ENCODE measurements at places on chromosomes 11 and 22.
A peak's percentile ranks its signal among the peaks of the same experiment; 100 is the strongest.

DNA sequence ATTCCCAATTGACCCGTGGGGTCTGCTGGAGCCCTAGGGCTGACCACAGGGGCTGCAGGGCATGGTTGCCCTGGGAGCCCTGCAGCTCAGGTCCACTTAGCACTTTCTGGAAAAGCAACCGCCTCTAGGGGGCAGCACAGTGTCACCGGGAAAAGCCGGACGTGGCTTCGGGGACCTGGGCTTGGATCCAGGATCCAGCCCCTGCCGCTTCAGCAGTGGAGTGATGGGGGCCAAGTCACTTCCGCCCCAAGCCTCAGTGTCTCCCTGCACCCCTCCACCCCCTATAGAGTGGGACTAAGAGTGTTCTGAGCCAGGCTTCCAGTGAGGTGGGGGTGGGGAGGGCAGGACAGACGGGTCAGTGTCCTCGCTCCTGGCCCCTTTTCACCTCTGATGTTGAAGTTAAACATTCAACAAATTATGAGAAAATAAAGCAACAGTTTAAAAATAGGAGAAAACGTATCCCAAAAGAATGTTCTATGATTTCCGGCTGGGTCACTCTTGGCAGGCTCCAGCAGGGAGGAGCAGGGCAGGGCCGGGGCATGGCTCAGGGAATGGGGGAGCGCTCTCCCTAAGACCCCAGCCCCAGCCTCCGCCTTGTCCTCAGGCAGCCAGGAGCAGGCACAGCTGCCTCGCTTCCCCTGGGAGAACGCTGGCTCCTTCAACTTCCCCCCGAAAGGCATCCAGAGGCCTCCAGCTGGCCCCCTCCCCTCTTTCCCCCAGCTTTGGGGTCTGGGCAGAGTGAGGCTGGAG lies 96.5 kb upstream of the FGF3 start:
- no peaks in the 10 kb centered on the region for H3K4me1 ChIP-seq
- H3K36me3 ChIP-seq, result no peaks in the 10 kb centered on the region
- H3K27ac ChIP-seq, result no peak overlapping the region
- H3K4me3 ChIP-seq, result no peak overlapping the region
- DNase-seq, result peak; percentile 61

DNA sequence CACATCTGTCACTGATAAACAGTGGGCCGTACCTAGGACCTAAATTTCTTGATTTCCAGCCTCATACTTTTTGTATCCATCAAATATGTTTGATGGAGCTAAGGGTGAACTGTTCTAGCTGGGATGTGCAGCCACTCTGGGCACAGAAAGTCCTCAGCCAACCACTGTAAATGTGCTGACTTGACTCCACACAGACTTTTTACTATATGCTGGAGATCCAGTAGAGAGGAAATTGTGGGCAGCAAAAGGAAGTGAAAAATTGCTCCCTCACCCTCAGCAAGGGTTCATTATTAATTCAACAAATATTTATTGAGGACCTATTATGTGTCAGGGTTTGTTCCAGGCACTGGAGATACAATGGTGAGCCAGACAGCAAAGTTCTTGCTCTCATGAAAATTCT lies 54.2 kb upstream of the AMPD3 start:
- no peaks in the 10 kb centered on the region for H3K4me1 ChIP-seq
- H3K27ac ChIP-seq, result no peak overlapping the region
- H3K27me3 ChIP-seq, result no peaks in the 10 kb centered on the region

- no peaks in the 10 kb centered on the region for H3K36me3 ChIP-seq
- H3K27me3 ChIP-seq, result peaks cover 45% of the 10 kb centered on the region
- no peak overlapping the region for H3K4me3 ChIP-seq
Measured at GRCh38 chr22:27671413-27671935, 130.1 kb downstream of the MN1 start.

- H3K36me3 ChIP-seq, result no peaks in the 10 kb centered on the region
- H3K27me3 ChIP-seq, result no peaks in the 10 kb centered on the region
- H3K27ac ChIP-seq, result no peak overlapping the region
- no peak overlapping the region for H3K4me3 ChIP-seq
- H3K4me1 ChIP-seq, result no peaks in the 10 kb centered on the region
Measured at GRCh38 chr11:82174610-82175009, 559.1 kb downstream of the FAM181B start.

GRCh38 chr11:112599856-112600533 lies 339.3 kb upstream of the PLET1 start:
- DNase-seq, result no peak

DNA sequence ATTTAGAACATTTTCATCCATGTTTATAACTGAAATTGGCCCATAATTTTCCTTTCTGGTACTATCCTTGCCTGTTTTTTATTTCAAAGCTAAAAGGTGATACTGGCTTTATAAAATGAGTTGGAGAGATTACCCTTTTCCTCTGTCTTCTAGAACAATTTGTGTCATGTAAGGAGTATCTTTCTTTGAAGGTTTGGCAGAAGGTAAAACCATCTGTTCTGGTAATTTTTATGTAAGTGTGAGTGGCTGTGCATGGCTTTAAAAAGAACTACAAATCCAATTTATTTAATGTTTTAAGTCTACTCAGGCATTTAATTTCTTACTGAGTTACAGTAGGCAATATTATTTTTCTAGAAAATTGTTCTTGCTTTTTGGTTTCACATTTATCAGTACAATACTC lies 7.7 kb upstream of the MRGPRD start:
- no peak overlapping the region for H3K27ac ChIP-seq
- no peaks in the 10 kb centered on the region for H3K4me1 ChIP-seq
- H3K36me3 ChIP-seq, result no peaks in the 10 kb centered on the region
- H3K27me3 ChIP-seq, result peaks cover 36% of the 10 kb centered on the region
- DNase-seq, result no peak
- H3K4me3 ChIP-seq, result no peak overlapping the region

DNA sequence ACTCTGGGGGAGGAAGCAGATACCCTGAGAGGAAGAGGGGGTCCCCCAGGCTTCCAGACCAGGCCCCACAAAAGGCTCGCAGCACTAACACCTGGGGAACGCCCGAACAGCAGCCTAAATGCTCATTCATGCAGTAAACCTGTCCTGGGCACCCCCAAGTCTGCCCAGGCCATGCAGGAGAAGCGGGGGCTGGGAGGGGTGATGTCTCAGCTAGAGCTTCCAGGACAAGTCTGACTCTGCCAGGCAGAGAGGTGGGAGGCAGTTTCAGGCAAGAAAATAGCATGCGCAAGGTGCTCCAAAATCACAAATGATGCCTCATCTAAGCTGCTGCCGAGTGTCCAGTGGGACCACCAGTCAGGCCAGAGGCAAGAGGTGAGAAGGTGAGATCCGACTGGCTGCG lies 14.6 kb downstream of the CABP7 start:
- no peak for DNase-seq
- H3K36me3 ChIP-seq, result peaks cover 31% of the 10 kb centered on the region
- no peaks in the 10 kb centered on the region for H3K4me1 ChIP-seq
- H3K27ac ChIP-seq, result no peak overlapping the region
- H3K4me3 ChIP-seq, result no peak overlapping the region
- H3K27me3 ChIP-seq, result no peaks in the 10 kb centered on the region

GRCh38 chr22:49976439-49977175 lies 16.0 kb downstream of the PIM3 start:
- peak overlapping the region; percentile 94 for H3K27ac ChIP-seq
- peak overlapping the region; percentile 37 for H3K4me3 ChIP-seq
- peaks cover 45% of the 10 kb centered on the region for H3K4me1 ChIP-seq
- peak; percentile 61 for DNase-seq
